Calu3 (cell line): ENCODE measurements at places on chromosomes 2 and 18. TPM values are rescaled to one million over a fixed set of nuclear protein-coding genes. Genes with fewer than 3 reads are reported as not detected.

The CNTNAP5 gene
- not detected in 2 replicates for total RNA-seq

The NMUR1 gene
- total RNA-seq: not detected in 2 replicates

DNA sequence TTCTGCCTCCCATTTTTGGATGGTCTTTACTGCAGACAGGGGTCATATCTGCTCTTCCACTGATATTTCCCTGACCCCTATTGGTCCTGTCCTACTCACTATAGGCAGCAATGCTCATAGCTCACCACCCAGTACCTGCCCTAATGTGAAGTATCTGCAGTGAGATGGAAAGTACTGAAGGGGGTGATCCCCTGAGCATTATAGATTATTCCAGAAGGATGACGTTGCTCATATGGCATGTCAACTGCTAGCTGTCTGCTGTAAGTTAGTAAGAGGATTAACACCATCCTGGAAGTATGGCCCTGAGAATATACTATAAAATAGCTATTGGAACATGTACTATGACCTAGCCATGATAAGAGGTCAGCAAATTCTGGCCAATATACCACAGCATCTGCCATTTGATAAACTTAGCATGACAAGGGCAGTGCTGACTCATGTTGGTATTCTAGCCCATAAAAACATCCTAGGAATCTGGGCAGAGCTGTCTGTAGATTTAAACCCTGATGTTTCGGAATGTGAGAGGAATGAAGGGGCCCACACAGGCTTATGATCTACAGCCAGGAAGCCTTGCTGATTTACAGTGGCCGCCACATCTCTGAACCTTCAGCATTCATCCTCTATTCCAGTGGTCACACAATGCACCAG, 451.4 kb downstream of the TNS1 start:
- no peak for DNase-seq

DNA sequence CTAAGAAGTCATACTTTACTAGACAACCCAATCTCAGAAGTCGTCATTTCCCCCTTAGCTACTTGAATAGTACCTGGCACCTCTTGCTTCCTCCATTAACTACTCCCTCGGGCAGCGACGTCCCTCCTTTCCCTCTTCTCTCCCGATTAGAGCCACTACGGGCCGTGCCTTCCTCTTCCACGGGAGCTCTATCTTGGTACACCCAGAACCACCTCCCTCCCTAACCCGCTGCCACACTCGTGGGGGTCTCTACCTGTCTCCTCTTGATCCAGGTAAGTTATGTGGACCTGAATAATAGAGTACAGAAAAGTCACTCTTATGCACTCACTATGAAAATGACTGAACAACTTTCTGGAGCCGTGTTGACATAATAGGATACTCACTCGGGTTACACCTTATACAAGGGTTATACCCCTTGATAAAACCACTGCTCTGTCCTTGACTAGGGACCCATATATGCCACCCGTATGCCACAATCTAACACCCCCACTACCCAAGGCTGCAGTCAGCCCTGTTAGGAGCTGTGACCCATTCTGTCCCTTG, 595 bp upstream of the HDHD2 start:
- DNase-seq: no peak

GRCh38 chr2:96106991-96107707, 9.2 kb downstream of the ADRA2B start:
- no peak for DNase-seq

DNA sequence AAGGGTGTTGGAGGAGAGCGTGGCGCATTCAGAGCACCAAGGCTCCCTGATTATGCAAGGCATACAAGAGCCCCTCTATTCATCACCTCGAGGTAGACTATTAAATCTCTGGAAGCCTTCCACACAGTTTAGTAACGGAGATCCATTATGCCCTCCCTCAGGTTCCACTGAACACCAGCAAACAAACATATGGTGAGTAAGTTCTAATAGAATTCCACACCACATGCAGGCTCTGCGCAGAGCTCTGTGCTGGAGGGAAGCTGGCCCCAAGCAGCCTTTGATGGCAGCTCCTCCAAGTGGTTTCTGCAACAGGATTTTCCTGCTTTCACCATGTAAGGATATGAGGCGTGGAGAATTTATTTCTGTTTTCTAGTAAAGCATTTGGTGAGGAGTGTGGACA, 238.6 kb downstream of the C1D start:
- DNase-seq: no peak

DNA sequence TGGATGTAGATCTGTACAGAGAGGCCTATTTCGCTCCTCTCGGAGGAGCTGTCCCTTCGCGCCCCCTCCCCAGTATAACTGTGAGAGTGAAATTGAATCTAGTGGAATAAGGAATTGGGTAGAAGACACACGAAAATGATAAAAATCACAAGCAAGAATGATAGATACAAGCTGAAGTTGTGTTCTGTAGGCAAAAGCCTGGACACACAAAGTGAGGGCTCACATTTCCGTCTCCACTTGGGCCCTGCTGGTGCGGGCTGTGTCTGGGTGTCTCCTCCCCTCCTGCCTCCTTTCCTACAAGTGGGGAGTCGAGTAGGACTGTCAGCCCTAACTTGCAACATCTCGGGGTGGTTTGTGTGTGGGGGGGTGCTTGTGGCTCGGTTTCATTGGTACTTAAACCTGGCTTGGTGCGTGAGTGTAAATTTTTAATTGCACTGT, 457 bp upstream of the SP9 start:
- no peak for DNase-seq

GRCh38 chr2:15814403-15814802, 125.9 kb upstream of the MYCN start:
- no peak for DNase-seq

DNA sequence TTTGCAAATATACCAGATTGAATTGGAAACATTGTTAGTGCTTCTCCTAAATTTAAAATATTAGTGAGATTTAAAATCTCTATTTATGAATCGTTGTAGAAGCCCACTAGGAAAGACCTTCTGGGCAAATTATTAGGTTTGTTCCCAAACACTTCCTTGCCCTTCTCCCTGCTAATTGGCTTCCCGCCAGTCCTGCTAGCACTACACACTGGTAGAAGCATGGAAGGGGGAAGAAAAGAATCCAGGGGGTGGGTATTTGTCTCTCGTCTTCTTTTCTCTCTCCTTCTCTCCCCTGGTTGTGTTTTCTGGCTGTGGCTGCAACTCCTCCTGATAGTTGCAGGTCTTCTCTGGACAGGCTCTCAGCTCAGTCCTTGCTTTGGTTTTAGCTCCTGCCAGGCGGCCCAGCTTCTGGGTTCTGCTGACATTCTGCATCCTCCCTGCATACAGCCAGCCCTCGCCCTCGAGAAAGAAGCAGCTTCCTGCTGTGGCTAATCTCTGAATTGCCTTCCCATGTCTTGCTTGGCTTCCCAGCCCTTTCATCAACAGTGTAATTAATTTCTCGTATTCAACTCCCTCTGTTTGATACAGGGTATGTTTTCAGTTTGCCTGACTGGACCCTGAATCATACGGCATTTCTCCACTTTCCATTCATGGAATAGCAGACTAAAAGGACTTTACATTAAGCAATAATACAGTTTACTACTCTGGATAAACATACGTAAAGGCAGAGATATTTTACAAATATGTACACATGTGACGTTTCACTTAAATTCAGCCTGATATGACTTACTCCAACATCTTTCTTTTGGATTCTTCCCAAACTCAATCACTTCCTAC, 6.9 kb upstream of the PARD3B start:
- DNase-seq: no peak
